Ovary (tissue), 10 donors: ENCODE measurements at places on chromosomes 7 and 10. TPM values are rescaled to one million over a fixed set of nuclear protein-coding genes. Genes with fewer than 3 reads are reported as not detected.
A peak's percentile ranks its signal among the peaks of the same experiment; 100 is the strongest.

GRCh38 chr7:18975689-18976280 lies 141.7 kb downstream of the TWIST1 start:
- no peak overlapping the region for H3K27ac ChIP-seq
- DNase-seq: no peak
- H3K4me3 ChIP-seq: no peak overlapping the region
- H3K27me3 ChIP-seq: no peaks in the 10 kb centered on the region
- no peaks in the 10 kb centered on the region for H3K4me1 ChIP-seq

DNA sequence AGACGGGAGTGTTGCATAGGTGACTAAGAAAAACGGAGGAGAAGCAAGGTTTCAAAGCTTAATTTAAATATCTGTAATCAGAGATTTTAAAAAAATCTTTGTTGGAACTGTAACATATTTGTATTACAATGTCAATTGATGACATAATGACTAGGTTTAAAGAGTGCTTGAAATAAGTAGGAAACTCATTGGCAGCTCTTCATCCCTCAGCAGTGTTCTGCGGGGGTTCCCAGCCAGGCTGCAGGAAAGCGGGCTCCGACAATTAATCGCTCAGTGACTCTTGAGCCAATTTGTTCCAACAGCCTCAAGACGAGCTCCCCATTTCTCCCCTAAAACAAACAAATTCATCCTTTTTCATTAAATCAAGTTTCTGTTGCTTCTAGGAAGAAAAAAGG lies 22.6 kb downstream of the CPXM2 start:
- no peak for DNase-seq
- H3K27me3 ChIP-seq: no peaks in the 10 kb centered on the region
- no peaks in the 10 kb centered on the region for H3K4me1 ChIP-seq
- no peak overlapping the region for H3K27ac ChIP-seq

DNA sequence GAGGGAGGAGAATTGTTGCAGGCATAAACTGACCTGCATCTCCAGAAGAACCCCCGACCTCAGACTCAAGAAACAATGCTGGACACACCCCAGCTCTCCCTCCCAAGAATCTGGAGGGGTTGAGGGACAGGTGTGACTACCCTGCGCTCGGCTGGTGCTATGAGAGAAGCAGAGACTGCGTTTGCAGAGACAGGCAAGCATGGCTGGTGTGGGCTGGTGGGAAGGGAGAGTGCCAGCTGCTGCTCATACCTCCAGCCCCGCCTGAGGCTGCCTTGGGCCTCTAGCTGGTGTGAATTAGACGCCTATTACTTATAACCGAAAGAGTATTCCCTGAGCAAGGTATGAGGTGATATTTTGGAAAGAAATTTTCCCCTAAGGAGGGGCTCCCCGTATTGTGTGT lies 48.3 kb upstream of the DDC start:
- no peak overlapping the region for H3K27ac ChIP-seq
- no peaks in the 10 kb centered on the region for H3K36me3 ChIP-seq
- no peaks in the 10 kb centered on the region for H3K4me1 ChIP-seq
- no peak for DNase-seq
- H3K27me3 ChIP-seq: no peaks in the 10 kb centered on the region
- no peak overlapping the region for H3K4me3 ChIP-seq

- no peak overlapping the region for H3K4me3 ChIP-seq
- H3K27ac ChIP-seq: no peak overlapping the region
- DNase-seq: no peak
- H3K27me3 ChIP-seq: no peaks in the 10 kb centered on the region
Observed at GRCh38 chr7:158556721-158557440, 30.7 kb downstream of the PTPRN2 start.

DNA sequence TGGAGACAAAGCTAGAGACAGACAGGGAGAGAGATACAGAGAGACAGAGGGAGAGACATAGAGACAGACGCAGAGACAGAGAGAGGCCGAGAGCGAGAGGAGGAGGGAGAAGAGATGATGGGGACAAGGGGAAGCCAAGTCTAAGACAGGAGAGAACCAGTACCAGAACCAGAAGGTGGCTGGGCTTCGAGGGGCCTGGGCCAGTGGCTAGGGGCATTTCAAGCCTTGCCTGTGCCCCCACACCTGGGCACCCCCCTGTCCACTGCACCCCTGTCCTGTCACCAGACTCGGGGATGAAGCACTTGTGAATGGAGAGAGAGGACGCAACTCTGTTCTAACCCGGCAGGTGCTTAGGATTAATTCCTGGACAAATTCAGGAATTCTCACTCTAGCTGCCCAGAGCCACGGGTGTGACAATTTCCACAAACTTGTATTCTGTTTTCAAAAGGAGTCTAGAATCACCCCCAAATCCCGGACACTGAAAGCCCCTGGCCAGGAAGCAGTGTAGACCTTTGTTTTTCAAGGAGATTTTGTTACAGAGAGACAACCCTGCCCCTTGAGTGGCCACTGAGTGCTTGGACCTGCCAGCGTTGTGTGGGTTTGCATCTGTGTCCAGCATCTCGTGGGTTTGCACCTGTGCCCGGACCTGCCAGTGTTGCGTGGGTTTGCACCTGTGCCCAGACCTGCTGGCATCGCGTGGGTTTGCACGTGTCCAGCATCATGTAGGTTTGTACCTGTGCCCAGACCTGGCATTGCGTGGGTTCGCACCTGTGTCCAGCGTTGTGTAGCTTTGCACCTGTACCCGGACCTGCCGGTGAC lies 157.3 kb downstream of the WDR37 start:
- H3K27ac ChIP-seq: no peak overlapping the region
- no peak for DNase-seq
- no peaks in the 10 kb centered on the region for H3K4me1 ChIP-seq

DNA sequence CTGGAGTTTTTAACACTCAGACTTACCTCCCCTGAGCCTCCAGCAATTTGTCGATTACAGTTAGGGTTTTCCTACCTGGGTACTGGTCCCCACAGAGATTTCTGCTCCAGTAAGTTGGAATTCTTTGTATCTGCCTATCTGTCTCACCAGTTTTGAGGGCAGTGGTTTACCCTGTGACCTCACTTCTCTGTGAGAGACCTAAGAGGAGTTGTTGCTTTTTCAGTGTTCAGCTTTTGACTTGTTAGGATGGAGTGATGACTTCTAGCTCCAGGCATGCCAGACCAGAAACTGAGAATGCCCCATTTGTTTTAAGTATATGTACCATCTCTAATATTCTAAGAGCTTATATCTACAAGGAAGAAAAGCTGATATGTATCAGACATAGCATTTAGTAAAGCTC lies 42.9 kb downstream of the CSGALNACT2 start:
- no peak overlapping the region for H3K4me3 ChIP-seq
- no peaks in the 10 kb centered on the region for H3K4me1 ChIP-seq
- DNase-seq: no peak

- H3K27me3 ChIP-seq: no peaks in the 10 kb centered on the region
- no peak for DNase-seq
- H3K36me3 ChIP-seq: no peaks in the 10 kb centered on the region
- no peak overlapping the region for H3K4me3 ChIP-seq
- H3K27ac ChIP-seq: no peak overlapping the region
Observed at GRCh38 chr7:127594490-127594889, 954 bp downstream of the FSCN3 start.

GRCh38 chr7:114255404-114255841 lies 159.2 kb upstream of the FOXP2 start:
- H3K27me3 ChIP-seq: no peaks in the 10 kb centered on the region
- no peak overlapping the region for H3K27ac ChIP-seq
- no peak overlapping the region for H3K4me3 ChIP-seq
- no peak for DNase-seq
- no peaks in the 10 kb centered on the region for H3K36me3 ChIP-seq

- no peaks in the 10 kb centered on the region for H3K27me3 ChIP-seq
- no peak for DNase-seq
- H3K4me1 ChIP-seq: no peaks in the 10 kb centered on the region
- no peak overlapping the region for H3K27ac ChIP-seq
Observed at GRCh38 chr10:82176587-82176986, 301.6 kb downstream of the NRG3 start.

- no peak for DNase-seq
- H3K36me3 ChIP-seq: no peaks in the 10 kb centered on the region
- H3K4me3 ChIP-seq: no peak overlapping the region
- no peak overlapping the region for H3K27ac ChIP-seq
- no peaks in the 10 kb centered on the region for H3K27me3 ChIP-seq
- no peaks in the 10 kb centered on the region for H3K4me1 ChIP-seq
Observed at GRCh38 chr7:141361960-141362359, 189.2 kb upstream of the AGK start.

- H3K36me3 ChIP-seq: no peaks in the 10 kb centered on the region
- no peaks in the 10 kb centered on the region for H3K4me1 ChIP-seq
- H3K4me3 ChIP-seq: no peak overlapping the region
- DNase-seq: no peak
- H3K27ac ChIP-seq: no peak overlapping the region
- H3K27me3 ChIP-seq: no peaks in the 10 kb centered on the region
Observed at GRCh38 chr10:27356738-27357137, 116.1 kb upstream of the ACBD5 start.

GRCh38 chr10:88243836-88244730 lies 339.0 kb downstream of the RNLS start:
- H3K27me3 ChIP-seq: no peaks in the 10 kb centered on the region
- H3K36me3 ChIP-seq: no peaks in the 10 kb centered on the region
- H3K27ac ChIP-seq: peak overlapping the region; percentile 54
- no peak overlapping the region for H3K4me3 ChIP-seq

- no peak overlapping the region for H3K27ac ChIP-seq
- DNase-seq: no peak
- no peaks in the 10 kb centered on the region for H3K36me3 ChIP-seq
- H3K4me3 ChIP-seq: no peak overlapping the region
Observed at GRCh38 chr7:137421366-137421765, 77.8 kb upstream of the PTN start.

DNA sequence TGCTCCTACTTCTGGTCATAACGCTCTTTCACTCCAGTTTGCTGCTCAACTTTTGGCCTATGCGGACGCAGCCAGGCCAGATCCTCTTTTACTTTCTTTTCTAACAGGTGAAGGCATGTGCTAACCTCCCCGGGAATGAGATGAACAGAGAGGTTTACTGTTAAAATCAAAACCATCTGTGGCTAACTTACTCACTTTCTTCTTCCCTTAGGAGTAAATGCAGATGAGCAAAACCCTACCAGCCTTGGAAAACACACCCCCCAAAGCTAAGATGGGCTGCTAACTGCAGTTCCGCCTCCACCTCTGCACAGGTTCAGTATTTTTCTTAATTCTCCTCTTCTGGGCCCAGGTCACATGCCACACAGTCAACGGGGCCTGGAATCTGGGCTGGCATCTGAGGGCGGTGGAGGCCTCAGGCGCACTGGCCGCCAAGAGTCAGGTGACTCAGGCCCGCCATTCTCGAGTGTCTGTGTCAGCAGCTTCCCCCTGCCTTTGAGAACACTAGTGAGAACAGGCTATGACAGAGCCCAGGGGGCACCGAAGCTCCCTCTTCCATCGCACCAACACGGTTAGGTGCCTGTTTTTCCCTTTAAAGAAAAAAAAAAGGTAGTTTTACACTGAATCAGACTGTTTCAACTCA lies 11.1 kb downstream of the FAM53B start:
- peak; percentile 53 for DNase-seq
- no peaks in the 10 kb centered on the region for H3K27me3 ChIP-seq
- H3K4me3 ChIP-seq: no peak overlapping the region
- peak overlapping the region; percentile 28 for H3K27ac ChIP-seq
- H3K4me1 ChIP-seq: peaks cover 74% of the 10 kb centered on the region

DNA sequence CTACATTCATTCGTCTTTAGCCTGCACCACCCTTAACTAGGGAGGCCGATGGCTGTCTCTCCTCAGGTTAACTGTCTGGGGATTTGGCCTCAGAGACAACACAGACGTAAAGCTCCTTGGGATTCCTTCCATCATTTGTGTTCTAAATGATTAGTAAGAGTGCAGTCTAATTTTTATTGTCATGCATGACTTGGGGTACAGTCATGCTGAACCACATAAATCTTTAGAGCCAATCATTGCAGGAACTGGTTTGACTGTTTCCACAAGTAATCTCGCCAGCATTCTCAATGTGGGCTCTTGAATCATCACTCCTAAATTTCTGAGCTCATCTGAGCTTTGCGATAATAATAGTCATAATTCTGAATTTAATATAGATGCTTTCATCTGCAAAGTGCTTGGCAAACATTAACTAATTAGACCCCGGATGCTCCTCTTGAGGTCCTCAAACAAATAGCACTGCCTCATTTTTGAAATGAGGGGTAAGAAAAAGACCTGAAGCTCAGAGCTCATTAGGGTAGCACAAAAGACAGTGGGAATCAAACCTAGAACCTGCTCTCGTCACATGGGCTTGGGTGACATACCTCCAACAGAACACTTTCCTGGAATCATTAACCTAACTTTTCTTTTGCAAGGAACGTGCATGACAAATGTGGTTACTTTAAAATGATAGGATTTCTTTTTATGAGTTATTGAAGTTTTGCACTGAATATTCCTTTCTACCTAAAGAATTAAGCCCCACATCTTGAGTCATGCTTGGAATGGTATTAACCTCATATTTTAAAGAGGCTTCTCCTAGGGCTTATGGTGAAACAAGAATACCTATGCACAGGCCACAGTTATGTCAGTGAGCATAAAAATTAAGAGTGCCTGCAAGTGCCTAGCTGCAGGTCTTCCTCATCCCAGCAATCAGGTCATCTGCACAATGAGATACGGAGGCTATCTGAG lies 118.9 kb upstream of the NRP1 start:
- no peak overlapping the region for H3K27ac ChIP-seq
- H3K27me3 ChIP-seq: no peaks in the 10 kb centered on the region
- no peaks in the 10 kb centered on the region for H3K36me3 ChIP-seq
- H3K4me1 ChIP-seq: no peaks in the 10 kb centered on the region
- H3K4me3 ChIP-seq: no peak overlapping the region

- no peak overlapping the region for H3K4me3 ChIP-seq
- DNase-seq: no peak
- no peaks in the 10 kb centered on the region for H3K36me3 ChIP-seq
- no peaks in the 10 kb centered on the region for H3K27me3 ChIP-seq
- no peak overlapping the region for H3K27ac ChIP-seq
- H3K4me1 ChIP-seq: peaks cover 22% of the 10 kb centered on the region
Observed at GRCh38 chr10:50615658-50616057, 8.1 kb downstream of the SGMS1 start.

- no peaks in the 10 kb centered on the region for H3K27me3 ChIP-seq
- no peaks in the 10 kb centered on the region for H3K36me3 ChIP-seq
- no peak for DNase-seq
- H3K4me1 ChIP-seq: no peaks in the 10 kb centered on the region
Observed at GRCh38 chr7:116776610-116777289, 85.6 kb upstream of the CAPZA2 start.

Gene CYP2C8
- total RNA-seq: 4.3 TPM

Gene PRF1
- 0.78 TPM for total RNA-seq

Gene TSPAN15
- 3.1 TPM for total RNA-seq

Gene STAMBPL1
- total RNA-seq: 26.7 TPM

Gene SPACDR
- total RNA-seq: 2.1 TPM

Gene HOXA6
- 4.2 TPM for total RNA-seq
